GM18507 (cell line): ENCODE measurements at places on chromosomes 1 and 21.

GRCh38 chr1:233614743-233615521 is 1.0 kb downstream of the KCNK1 start:
- DNase-seq, result no peak

DNA sequence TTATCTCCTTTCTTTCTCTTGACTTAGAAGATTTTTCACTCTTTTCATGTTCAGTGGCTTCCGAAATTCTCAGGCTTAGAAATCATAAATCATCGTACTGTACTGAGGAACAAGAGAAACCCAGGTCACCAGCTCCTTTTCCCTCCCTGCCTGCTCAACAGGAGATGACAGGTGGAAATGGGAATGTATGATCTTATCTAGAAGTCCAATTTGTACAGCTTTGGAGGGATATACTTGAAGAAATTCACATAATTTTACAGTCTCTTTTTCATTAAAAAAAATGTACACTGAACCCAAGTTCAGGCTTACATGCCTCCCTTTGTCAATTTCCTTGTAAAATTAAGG is 11.7 kb downstream of the EVA1C start:
- no peak for DNase-seq

- DNase-seq, result no peak
These were observed 802 bp downstream of the KAZN start for GRCh38 chr1:14599183-14599791.

DNA sequence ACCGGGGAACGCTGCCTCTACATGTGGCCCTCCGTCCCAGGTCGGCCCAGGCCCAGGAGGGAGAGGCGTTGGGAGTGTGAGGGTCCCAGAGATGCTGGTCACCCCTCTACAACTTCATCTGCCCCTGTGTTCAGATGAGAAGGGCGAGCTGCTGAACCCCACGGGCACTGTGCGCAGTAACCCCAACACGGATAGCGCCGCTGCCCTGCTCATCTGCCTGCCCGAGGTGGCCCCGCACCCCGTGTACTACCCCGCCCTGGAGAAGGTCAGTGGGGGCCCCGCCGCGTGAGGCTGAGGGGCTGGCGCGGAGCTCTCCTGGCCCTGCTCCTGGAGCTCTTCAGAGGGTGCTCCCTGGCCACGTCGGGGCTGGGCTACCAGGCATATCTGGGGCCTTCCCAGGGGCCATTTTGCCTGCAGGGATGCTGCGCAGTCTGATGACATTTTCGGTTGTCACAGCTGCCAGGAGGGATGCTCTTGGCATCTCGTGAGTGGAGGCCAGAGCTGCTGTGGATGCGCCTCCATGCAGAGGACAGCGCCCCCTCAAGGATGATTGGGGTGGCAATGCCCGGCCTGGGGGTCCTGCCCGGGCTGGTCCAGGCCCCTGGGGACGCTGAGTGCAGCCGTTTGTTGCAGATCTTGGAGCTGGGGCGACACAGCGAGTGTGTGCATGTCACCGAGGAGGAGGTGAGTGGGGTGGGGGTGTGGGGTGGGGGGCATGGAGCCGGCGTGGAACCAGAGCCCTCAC is 68.6 kb downstream of the PIK3CD start:
- no peak for DNase-seq

DNA sequence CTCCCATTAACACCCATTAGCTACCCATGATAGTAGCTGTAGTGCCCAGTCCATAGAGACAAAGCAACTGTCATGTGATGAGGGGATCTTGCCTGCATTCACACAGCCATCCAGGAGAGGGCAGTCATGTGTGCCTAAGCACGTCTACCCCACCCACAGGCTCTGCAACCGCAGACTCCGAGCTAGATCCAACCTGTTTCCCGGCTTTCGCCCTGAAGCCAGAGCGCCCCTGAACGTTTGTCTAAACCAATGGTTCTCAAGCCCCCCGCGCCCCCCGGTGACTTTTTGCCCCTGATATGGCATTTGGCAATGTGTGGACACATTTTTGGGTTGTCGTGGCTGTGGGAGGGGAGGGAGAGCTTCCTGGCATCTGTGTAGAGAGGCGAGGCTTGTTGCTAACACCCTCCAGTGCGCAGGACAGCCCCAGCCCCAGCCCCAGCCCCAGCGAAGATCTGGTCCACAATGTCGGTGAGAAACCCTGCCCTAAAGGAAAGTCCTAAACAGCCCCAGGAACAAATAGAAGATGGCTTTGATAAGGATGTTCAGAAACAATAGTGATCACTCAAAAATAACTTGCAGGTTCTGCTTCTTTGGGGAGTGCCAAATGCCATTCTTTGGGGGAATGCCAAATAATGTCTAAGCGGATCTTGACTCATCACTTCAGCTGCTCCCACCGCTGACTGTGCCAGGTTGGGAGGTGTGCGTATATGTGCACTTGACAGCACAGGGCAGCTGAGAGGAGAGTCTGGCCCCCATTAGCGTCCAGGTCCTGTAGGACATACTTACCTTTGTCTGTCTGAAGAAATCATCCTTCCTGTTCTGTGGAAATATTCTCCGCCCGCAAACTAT is 34.5 kb downstream of the SLC44A3 start:
- peak; percentile 69 for DNase-seq

DNA sequence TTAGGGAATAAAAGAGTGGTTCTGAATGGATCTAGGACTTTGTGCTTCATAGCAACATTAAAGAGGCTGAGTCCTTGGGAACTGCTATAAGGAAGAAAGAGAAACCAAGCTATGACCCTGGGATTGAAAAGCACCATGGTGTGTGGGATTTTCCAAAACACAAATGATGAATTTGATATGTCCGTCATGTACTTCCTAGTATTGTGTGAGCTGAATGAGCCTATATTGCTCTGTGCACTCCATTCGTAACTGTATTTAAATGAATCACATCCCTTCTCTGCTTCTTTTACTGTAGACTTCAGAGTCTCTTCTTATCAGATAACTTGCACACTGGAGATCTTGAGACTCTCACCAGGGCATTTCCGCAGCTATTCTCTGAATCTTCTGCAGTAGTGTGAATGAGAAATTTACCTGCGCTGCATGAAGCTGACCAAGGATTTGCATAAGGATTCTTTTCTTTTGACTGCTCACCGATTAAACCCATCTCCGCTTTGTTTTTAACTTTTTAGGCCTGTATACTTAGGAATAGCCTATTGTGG is 23.1 kb upstream of the OR10J4 start:
- no peak for DNase-seq

GRCh38 chr1:94039514-94039870 is 81.5 kb downstream of the ABCA4 start:
- peak; percentile 9 for DNase-seq

DNA sequence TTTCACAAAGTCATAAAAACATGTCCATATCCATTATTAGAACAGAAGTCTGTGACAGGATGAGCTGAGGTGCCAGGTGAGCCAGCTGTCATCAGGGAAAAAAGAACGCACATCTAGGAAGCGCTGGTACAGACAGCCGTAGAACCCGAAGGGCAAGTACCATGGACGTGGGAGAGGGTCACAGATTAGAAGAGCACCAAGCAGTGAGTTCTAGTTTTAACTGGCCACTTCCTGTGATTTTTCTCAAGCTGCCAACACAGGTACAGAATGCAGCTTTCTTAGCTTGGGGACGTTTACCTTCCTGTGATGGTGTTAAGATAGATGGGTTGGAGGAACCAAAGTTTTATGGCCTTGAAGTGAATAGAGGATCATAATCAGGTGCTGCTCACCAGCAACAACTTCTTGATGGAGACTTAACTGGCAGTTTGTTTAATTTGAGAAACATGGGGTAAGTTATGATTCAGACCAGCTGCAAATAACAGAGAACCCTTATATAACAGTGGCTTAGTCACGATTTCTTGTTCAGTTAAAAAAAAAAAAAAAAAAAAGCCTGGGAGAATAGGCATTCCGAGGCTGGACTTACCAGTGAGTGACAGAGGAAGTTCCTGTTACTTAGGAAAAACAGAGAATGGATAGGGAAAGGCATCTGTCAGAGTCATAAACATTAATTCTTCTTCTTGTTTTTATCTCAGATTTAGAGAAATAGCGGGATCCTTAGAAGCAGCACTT is 30.9 kb downstream of the AGT start:
- no peak for DNase-seq

DNA sequence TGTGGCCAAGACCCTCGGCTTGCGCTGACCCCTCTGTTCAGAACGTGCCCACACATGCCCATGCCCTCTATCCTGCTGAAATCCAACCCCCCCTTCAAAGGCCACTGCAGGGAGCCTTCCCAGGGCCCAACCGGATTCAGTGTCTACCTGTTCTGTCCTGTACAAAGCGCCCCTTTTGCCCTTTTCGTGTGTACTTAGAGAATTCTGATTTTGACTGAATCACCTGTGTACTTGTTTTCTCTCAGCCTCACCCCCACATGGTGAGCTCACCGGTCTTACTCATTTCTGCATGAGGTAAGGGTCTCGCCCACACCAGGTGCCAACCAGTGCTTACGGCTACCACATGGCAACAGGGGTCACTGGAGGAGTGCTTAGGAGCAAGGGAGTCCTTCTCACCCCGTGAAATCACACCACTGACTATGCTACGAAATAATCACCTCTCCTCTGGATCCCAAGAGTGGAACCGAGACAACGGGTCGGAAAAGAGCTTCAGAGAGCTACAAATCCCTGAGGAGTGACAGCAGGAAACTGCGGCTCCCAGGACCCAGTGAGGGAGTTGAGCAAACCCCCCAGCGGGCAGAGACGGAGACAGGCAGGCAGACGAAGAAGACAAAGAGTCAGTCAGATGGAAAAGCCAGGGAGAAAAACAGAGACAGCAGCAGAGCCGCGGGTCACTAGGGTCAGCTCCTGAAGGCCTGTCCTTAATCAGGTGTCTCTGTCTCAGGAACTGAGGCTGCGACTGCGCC is 2.1 kb upstream of the S100A2 start:
- no peak for DNase-seq

DNA sequence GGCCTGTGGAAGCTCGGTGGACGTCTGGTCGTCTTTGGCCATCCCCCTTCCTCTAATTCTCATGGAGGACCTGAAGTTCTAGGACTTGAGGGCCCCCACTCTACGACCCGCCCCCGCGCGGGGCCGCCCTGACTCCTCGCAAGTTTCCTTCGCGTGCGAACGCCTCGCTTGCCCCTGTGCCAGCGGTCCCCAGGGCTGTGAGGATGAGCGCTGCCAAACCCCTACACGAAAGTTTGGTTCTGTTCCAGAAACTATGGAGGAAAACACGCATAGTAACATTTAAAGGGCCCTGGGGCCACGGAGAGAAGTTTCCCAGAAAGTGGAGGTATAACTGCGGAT is 304 bp upstream of the GNG12 start:
- DNase-seq, result no peak

- no peak for DNase-seq
These were observed 4.7 kb downstream of the FMOD start for GRCh38 chr1:203346060-203346768.

GRCh38 chr1:186213225-186213607 is 161.8 kb downstream of the TPR start:
- no peak for DNase-seq

- DNase-seq, result no peak
These were observed 164.5 kb downstream of the GRIK3 start for GRCh38 chr1:36869826-36870225.

GRCh38 chr1:201842472-201843027 is 13.6 kb downstream of the IPO9 start:
- no peak for DNase-seq

DNA sequence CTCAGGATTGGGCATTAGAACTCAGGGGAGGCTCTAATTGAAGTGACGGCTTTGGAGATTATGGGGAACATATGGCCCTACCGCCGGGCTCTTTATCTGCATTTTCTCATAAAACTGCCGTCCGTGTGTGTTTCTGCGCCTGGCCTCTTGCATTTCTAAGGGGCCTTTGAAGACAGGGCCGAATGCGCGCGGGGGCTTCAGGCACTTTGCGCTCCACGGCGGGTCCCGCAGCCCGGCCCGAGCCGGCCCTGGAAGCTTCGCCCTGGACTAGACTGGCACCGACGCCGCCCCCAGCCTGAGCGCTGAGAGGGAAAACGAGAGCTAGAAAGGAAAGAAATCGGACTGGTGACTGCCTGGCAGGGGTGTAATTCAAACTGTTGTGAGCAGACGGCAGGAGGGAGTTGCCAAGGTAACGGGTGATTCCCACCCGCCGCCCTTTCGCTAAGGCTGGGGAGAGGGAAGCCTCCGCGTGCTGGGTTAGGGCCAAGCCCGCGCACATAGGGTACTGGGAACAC is 120.7 kb downstream of the LMX1A start:
- DNase-seq, result no peak

DNA sequence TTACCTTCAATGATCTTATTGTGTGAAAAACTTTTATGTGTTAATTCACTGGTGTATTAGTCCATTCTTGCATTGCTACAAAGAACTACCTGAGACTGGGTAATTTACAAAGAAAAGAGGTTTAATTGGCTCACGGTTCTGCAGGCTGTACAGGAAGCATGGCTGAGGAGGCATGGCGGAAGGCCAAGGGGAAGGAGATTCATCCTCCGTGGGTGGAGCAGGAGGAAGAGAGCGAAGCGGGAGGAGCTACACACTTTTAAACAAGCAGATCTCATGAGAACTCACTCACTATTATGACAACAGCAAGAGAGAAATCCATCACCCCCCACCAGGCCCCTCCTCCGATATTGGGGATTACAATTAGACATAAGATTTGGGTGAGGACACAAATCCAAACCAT is 44.2 kb upstream of the RGS7 start:
- no peak for DNase-seq

GRCh38 chr1:203556047-203556851 is 62.3 kb downstream of the OPTC start:
- DNase-seq, result no peak

DNA sequence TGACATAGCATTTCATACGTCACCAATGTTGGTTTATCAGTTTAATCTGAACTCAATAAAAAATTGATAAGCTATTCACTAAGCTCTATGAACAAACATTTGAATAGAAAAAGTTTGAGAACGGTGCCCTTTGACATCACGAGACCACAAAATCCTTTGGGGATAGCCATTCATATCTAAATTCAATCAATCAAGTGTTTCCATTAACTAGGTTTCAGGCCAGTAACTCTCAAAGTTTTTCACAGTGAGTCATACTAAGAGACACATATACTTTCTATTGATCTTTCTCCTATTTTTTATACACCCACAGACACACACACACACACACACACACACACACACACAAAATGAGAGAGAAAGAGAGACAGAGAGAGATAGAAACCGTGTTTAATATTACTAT is 235.4 kb upstream of the SNX7 start:
- DNase-seq, result no peak

DNA sequence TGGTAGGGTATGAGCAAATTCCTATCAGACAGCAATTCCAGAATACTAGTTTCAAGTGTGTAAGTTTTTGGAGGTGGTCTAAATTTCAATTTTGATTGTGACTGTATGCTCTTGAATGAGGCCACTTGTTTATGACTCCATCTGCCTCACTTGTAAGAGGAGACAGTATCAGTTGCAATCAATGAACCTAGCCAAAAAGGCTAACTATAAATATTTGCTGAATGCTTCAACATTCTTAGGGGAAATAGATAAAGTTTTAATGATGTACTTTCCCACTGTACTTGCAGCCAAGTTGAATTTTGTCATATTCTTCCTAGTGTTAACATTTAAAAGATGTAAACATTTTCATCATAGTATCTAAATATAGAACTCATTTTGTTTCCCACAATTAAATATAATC is 32.1 kb upstream of the RWDD3 start:
- DNase-seq, result no peak
